ENCODE measurements at places on chromosomes 7 and 10.

DNA sequence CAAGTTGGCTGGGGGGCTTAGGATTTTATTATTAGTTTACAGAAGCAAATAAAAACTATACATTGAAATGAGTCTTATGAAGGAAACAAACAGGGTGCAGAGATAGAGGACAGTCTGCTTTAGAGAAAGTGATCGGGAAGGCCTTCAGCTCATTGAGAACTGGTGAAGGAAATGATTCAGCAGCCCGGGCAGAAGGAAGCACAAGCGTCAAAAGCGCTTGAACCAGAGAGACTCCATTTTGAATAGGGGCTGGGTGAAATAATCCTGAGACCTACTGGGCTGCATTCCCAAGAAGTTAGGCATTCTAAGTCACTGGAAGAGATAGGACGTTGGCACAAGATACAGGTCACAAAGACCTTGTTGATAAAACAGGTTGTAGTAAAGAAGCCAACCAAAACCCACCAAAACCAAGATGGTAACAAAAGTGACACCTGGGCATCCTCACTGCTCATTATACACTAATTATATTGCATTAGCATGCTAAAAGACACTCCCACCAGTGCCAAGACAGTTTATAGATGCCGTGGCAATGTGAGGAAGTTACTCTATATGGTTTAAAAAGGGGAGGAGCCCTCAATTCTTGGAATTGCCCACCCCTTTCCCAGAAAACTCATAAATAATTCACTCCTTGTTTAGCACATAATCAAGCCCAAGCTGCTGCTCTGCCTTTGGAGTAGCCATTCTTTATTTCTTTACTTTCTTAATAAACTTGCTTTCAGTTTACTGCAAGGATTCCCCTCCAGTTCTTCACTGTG lies 83.1 kb upstream of the MPP7 start:
- DNase-seq: no peak

GRCh38 chr7:153381275-153382040 lies 621.9 kb downstream of the ACTR3B start:
- peak; percentile 75 for DNase-seq

DNA sequence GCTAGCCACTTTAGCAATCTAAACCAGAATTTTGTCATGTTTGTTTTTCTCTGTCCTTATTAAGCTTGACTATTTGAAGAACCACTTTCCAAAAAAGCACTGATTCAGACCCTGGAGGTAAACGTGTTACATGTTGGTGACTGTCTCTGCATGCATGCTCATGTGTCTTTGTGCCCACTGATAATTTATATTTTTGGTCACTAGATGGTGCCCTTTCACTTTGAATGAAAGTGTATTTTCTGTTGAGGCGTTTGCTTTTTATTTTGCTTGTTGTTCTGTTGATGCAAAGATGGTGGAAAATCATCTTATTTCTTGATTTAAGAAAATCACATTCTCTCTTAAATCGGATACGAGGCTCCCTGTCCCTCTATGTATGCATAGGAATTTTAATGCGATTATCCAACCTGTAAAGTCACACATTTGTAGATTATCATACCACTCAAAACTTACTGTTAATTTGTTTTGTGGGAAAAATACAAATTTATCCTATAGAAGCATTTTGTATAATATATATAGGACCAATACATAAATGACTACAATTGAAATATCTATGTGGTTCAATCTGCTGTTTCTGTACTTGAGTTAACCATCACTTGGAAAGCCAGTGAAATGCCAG lies 269.3 kb downstream of the BICC1 start:
- no peak for DNase-seq

DNA sequence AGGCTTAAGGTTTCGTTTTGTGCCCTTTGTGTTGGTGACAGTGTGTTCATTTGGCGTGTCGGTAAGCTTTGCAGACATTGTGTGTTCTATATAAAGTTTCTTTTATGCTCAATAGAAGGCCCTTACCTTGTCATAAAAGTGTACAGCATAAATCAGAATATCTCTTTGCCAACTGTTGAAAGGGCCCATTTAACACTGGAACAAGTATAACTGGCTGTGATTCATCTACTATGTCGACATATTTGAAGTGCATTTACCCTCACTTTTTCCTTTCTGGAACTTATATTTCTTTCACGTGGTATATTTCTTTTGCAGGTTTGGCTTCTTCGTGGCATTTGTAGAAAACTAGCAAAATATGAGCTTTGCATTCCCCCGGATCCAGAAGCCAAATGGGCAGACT lies 32.7 kb downstream of the EEPD1 start:
- no peak for DNase-seq

DNA sequence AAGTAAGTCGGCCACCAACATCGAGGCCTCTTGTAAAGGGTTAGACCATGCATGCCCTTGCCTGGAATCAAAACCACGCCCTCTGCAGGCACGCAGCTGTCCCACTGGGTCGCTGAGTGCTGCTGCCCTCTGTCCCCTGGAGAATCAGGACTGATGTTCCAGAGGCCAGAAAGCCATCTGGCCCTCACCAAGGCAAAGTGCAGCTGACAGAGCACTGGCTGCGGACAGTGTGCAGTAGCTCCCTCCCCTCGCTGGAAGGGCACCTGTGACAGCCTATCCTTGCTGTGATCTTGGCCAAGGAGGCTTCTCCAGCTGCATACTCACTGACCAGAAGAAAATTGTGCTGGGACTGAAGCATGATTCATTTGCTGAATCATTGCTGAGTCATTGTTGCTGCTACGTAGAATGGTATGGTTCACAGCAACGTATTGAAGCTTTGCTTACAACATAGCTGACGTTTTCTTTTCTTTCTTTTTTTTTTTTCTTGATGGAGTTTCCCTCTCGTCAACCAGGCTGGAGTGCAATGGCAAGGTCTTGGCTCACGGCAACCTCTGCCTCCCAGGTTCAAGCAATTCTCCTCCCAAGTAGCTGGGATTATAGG lies 30.4 kb downstream of the DDC start:
- no peak for DNase-seq

GRCh38 chr10:94213980-94214379 lies 148.8 kb downstream of the NOC3L start:
- no peak for DNase-seq

- no peak for DNase-seq
Observed at GRCh38 chr10:74855027-74855426, 28.6 kb downstream of the KAT6B start.

GRCh38 chr10:24238519-24239247 lies 29.7 kb downstream of the KIAA1217 start:
- no peak for DNase-seq

GRCh38 chr7:150439967-150440366 lies 10.5 kb upstream of the GIMAP8 start:
- DNase-seq: no peak

GRCh38 chr7:47873762-47874161 lies 74.5 kb downstream of the PKD1L1 start:
- DNase-seq: no peak

DNA sequence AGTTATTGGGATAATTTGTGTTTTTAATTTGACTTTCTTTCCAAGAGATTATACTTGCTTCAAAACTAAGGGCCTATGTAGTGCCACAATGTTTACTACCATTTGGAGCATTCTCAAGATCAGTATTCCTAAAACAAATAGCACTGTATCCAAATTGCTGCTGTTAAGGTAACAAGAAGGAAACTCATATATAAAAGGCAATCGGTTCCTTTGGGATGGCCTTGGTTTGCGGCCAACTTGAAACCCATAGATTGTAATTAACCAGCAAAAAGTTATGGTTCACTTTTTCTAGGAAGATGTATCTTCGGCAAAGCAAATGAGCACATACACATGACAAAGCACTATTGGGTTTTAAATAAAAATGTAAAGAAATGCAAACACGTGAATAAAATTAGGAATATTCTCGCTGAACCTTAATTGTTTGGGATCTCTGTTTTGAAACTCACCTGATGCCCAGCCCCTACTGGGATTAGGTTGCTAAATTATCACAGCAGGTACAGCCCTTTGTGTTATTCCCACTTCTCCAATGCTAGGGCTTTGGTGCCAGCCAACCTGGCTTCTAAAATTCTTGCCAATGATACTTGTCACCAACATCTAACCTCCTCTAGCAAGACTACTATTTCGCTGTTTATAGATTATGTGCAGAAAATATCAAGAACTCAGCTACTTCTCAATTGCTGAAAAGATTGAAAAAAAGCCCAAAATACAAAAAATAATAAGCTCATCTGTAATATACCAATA lies 16.0 kb downstream of the CDNF start:
- DNase-seq: no peak

- DNase-seq: no peak
Observed at GRCh38 chr10:58631715-58632114, 119.0 kb downstream of the BICC1 start.

DNA sequence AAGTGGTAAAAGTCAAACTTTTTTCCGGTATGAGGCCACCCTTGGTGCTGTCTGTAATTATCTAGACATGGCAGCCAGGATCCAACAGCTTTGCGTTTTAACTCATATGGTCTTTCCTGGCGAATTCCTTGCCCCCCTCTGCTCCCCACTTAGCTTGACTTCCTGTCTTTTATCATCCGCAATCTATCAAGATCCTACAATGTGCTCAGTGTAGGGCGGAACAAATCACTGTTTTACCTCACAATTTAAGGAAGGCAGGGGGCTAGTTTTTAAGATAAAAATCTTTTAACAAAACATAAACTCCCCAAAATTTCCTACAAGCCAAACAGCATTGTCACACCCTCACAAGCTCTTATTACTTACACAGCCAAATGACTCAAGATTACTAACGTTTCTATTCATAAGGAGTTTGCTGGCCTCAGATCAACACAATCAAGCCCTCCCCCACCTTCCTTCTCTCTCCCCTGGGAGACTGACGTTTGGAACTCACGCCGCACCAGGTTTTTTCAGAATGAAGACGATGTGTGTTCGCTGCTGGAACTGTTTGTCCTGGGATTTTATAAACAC lies 1.3 kb upstream of the CDK14 start:
- no peak for DNase-seq

DNA sequence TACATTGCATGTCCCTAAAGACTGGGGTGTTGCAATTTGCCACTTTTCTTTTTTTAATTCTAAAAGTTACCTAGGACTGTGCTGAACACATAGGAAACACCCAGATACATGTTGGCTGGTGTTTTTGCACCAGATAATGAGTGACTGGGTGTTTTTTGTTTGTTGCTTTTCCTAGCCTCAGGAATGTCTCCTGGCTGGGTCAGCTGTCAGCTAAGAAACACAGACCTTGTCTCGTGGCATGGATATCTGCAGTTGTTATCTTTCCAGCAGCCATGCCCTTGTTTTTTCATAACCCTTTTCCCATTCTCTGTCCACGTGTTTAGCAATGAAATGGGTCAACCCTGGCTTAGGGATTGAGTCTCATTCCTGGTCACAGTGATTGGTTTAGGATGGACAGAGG lies 433.9 kb upstream of the ZMIZ1 start:
- DNase-seq: no peak

DNA sequence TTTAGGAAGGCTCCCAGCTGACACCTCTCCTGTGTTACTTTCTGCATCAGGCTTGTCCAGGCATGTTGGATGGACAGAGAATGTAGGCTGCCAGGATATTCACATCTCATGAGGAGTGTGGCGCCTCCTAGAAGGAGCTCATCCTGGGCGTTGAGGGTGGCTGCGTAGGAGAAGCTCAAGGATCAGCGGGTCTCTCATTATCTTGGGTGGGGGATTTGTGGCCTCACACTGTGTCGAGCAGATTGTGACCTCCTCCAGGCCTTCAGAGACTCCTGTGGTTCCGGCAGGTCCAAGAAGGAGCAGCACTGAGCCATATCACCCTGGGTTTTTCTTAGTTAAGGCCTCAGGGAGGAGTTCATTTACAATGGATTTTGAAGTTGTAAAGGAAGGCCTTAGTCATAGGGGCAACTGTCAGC lies 8.7 kb upstream of the COBL start:
- DNase-seq: no peak

DNA sequence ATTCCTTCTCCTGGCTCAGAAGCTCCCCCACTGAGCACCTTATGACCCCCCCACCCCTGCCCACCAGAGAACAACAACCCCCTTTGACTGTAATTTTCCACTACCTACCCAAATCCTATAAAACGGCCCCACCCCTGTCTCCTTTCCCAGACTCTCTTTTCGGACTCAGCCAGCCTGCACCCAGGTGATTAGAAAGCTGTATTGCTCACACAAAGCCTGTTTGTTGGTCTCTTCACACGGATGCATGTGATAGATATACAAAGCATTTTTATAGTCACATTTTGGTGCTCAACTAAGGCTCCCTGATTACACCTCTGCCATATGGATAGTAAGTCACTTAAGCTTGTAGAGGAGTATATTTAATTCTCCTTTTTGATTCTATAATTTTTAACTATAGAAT lies 985.8 kb downstream of the REEP3 start:
- peak; percentile 49 for DNase-seq

DNA sequence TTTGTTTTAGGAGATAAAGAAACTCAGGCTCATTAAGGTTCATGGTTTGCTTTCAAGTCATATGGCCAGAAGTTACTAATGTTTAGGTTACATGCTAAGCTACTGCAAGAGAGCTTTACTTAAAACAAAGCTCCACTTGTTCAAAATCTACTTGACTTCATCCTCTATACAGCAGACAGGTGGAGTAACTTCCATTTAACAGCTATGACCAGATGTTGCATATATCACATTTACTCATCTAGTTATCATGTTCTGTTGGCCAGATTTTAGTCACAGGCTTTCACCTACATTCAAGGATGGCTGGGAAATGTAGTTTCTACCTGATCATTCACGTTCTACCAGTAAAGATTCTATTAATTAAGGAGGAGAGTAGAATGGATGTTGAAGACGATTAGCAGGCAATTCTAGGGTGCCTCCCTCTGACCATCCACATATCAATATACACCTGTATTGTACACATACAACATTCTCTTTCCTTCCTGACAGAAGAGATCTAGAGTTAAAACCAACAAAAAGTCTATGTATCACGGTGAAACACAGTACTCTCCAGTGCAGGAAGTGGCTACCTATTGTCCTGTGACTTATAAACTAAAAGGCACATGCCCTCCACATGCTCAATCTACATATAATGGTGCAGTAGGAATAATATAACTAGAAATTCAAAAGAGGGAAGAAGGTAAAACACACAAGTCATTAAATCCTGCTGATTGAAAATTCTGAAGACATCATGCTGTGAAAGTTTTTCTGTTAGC lies 488.0 kb downstream of the MDFIC start:
- no peak for DNase-seq

DNA sequence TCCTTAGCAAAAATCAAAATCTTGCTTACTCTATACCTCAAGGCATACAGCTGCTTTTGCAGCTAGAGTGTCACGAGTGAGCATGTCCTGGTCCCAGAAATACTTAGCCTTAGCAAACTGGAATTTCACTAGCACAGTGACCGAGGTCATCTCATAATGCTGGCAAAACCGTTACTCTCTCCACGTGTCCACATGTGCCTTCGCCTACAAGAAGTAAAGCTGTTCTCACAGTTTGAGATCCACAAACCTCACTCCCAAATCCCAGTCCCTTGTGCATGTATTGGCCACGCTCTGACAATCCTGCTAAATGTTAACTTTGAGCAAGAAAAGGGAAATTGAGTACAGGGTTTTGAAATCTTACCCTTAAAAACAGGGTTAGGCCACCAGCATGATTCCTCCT lies 111.0 kb upstream of the PLXDC2 start:
- DNase-seq: no peak

- DNase-seq: no peak
Observed at GRCh38 chr10:76942628-76943416, 694.8 kb downstream of the KCNMA1 start.

- no peak for DNase-seq
Observed at GRCh38 chr7:85019778-85020177, 167.1 kb downstream of the SEMA3D start.

GRCh38 chr7:23915236-23915635 lies 205.2 kb downstream of the STK31 start:
- no peak for DNase-seq

- no peak for DNase-seq
Observed at GRCh38 chr7:36192053-36192824, 39.2 kb downstream of the EEPD1 start.
